ENCODE measurements at places on chromosomes 7 and 10.

DNA sequence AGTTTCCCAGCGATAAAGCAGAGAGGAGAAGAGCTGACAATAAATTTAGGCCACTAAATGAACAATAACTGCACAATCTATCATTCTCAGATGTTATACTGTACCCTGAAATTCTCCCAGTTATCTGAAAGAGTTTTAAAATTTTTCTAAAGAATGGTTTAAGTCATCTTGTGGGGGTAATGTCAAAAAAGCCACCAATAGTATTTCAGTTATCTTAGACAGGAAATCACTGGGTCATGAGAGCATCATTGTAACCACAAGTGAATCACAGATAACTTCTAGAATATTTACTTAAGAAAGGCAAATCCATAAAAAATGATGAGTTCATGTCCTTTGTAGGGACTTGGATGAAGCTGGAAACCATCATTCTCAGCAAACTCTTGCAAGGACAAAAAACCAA is 147.1 kb downstream of the DNAJB9 start:
- no peak for DNase-seq

GRCh38 chr7:30828591-30828990 is 57.4 kb downstream of the MINDY4 start:
- DNase-seq, result no peak

- no peak for DNase-seq
Observed at GRCh38 chr7:96102096-96102811, 219.6 kb downstream of the SLC25A13 start.

DNA sequence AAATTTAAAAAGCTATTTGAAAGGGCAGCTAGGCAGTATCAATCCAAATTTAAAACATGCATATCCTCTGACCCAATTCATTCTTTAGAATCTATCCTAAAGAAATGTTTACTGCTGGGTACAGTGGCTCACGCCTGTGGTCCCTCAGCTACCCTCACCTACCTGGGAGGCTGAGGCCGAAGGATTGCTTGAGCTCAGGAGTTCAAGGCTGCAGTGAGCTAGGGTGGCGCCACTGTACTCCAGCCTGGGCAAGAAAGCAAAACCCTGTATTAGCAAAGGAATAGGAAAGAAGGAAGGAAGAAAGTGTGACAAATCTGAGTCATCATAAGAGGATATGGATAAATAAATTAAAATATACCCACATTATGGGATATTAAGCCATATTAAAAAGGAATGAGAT is 36.3 kb downstream of the C7orf33 start:
- no peak for DNase-seq

DNA sequence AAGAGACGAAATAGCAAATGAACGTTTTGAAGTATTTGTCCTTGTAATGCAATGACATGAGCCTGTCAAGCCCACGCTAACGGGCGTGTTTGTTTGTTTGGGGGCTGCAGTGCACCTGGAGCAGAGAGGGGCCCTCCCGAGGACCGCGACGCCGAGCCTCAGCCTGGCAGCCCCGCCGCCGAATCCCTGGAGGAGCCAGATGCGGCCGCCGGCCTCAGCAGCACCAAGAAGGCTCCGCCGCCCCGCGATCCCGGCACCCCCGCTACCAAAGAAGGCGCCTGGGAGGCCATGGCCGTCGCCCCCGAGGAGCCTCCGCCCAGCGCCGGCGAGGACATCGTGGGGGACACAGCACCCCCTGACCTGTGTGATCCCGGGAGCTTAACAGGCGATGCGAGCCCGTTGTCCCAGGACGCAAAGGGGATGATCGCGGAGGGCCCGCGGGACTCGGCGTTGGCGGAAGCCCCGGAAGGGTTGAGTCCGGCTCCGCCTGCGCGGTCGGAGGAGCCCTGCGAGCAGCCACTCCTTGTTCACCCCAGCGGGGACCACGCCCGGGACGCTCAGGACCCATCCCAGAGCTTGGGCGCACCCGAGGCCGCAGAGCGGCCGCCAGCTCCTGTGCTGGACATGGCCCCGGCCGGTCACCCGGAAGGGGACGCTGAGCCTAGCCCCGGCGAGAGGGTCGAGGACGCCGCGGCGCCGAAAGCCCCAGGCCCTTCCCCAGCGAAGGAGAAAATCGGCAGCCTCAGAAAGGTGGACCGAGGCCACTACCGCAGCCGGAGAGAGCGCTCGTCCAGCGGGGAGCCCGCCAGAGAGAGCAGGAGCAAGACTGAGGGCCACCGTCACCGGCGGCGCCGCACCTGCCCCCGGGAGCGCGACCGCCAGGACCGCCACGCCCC is 118.5 kb downstream of the CYTH3 start:
- DNase-seq, result no peak

GRCh38 chr10:74500816-74501215 is 325.6 kb upstream of the KAT6B start:
- no peak for DNase-seq
